HepG2 (cell line): ENCODE measurements at places on chromosomes 11 and 22.

- no peaks in the 10 kb centered on the region for H3K36me3 ChIP-seq
- no peak for DNase-seq
- H3K27me3 ChIP-seq = peaks cover 3% of the 10 kb centered on the region; the same call in 1 of the 3 replicates
- no peaks in the 10 kb centered on the region for H3K4me1 ChIP-seq
- H3K27ac ChIP-seq = no peak overlapping the region
Observed at GRCh38 chr11:121372671-121373429, 79.3 kb upstream of the SORL1 start.

- no peaks in the 10 kb centered on the region for H3K27me3 ChIP-seq
- H3K4me1 ChIP-seq = peaks cover 9% of the 10 kb centered on the region
- H3K36me3 ChIP-seq = peaks cover 75% of the 10 kb centered on the region
- no peak overlapping the region for H3K4me3 ChIP-seq
- no peak overlapping the region for H3K27ac ChIP-seq
Observed at GRCh38 chr22:43136801-43137200, 6.4 kb downstream of the MCAT start.

- H3K27me3 ChIP-seq = no peaks in the 10 kb centered on the region; the same call in 2 of the 3 replicates
- no peak overlapping the region for H3K27ac ChIP-seq
- H3K36me3 ChIP-seq = no peaks in the 10 kb centered on the region
- DNase-seq = no peak
Observed at GRCh38 chr22:46373921-46374662, 38.6 kb downstream of the TRMU start.

DNA sequence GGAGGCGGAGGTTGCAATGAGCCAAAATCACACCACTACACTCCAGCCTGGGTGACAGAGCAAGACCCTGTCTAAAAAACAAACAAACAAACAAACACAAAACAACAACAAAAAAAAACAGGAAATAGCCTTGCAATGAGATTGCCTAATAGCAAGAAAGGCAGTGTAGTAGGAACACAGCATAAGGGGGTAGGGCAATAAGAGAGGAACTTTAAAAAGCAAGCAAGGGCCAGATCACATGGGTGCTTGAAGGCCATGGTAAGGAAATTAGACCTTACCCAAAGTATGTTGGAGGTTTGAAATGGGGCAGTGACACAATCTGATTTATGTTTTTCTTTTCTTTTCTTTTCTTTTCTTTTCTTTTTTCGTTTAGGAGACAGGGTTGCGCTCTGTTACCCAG, 34.7 kb upstream of the NRIP3 start:
- no peak overlapping the region for H3K27ac ChIP-seq
- no peaks in the 10 kb centered on the region for H3K36me3 ChIP-seq
- no peaks in the 10 kb centered on the region for H3K4me1 ChIP-seq
- H3K27me3 ChIP-seq = peaks cover 34% of the 10 kb centered on the region; the same call in 2 of the 3 replicates
- no peak overlapping the region for H3K4me3 ChIP-seq

DNA sequence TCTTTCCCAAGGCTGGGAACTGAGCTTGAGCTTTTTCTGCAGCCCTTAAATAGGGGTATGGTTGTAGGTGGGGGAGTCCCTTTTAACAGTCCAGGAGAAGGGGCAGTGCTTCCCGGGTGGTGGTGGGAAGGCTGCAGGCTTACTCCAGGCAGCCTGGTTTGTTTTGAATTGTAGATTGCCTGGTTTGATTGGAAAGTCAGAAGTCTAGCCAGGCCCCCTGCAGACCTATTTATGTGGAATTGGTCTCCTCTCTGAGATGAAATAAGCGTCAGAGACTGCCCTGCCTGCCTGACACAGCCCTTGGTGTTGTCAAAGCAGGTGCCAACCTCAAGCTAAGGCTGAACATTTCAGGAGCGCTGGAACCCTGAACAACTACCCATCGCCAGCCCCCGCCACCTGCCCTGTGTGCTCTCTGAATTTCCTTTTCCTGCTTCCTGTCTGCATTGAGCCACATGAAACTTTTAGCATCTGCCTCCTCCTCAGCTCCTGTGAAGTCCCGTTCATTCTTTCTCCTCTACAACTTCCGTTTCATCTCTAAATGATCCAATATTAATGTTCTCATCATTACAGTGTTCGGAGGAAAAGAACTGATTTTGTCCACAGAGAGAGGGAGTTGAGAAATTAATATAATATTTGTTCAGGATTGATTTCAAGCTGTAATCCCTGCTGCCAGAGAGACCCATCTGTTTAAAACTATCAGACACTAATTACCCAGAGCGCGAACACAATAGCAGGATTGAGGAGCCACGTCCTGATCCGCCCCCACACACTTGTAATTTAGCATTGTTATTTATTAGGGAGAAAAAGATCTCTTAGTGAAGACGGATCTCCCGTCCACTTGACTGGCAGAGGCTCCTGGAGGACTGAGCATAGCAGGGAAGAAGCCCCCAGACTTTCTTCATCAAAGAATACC, 136.5 kb downstream of the TRIM29 start:
- peaks cover 1% of the 10 kb centered on the region; the same call in 1 of the 2 replicates for H3K27me3 ChIP-seq
- H3K4me3 ChIP-seq = no peak overlapping the region
- DNase-seq = no peak
- H3K36me3 ChIP-seq = no peaks in the 10 kb centered on the region
- no peaks in the 10 kb centered on the region for H3K4me1 ChIP-seq
- H3K27ac ChIP-seq = no peak overlapping the region

GRCh38 chr11:103254123-103254522, 144.9 kb downstream of the DYNC2H1 start:
- H3K36me3 ChIP-seq = no peaks in the 10 kb centered on the region
- no peaks in the 10 kb centered on the region for H3K27me3 ChIP-seq
- H3K4me1 ChIP-seq = no peaks in the 10 kb centered on the region
- H3K4me3 ChIP-seq = no peak overlapping the region

- H3K36me3 ChIP-seq = 0 out of 3 replicates have a peak, but pooled peaks cover 3% of the 10 kb centered on the region
- peak overlapping the region; percentile 82 for H3K4me3 ChIP-seq
- H3K27ac ChIP-seq = peak overlapping the region; percentile 21
- DNase-seq = no peak
Observed at GRCh38 chr11:67120456-67120855, 1.4 kb downstream of the KDM2A start.

GRCh38 chr11:35785287-35786167, 123.0 kb downstream of the TRIM44 start:
- no peaks in the 10 kb centered on the region for H3K4me1 ChIP-seq
- DNase-seq = no peak
- no peak overlapping the region for H3K27ac ChIP-seq
- no peaks in the 10 kb centered on the region for H3K27me3 ChIP-seq
- H3K4me3 ChIP-seq = no peak overlapping the region

GRCh38 chr11:305844-306211, 1.8 kb upstream of the IFITM2 start:
- peaks cover 55% of the 10 kb centered on the region for H3K4me1 ChIP-seq
- H3K36me3 ChIP-seq = no peaks in the 10 kb centered on the region

GRCh38 chr22:37222440-37222971, 10.2 kb upstream of the SSTR3 start:
- no peak for DNase-seq
- H3K36me3 ChIP-seq = no peaks in the 10 kb centered on the region
- no peaks in the 10 kb centered on the region for H3K4me1 ChIP-seq
- H3K27me3 ChIP-seq = peaks cover 12% of the 10 kb centered on the region; the same call in 1 of the 3 replicates

- H3K36me3 ChIP-seq = no peaks in the 10 kb centered on the region
- H3K27ac ChIP-seq = no peak overlapping the region
- H3K4me1 ChIP-seq = peaks cover 24% of the 10 kb centered on the region
Observed at GRCh38 chr11:14376920-14377319, 17.9 kb upstream of the RRAS2 start.

DNA sequence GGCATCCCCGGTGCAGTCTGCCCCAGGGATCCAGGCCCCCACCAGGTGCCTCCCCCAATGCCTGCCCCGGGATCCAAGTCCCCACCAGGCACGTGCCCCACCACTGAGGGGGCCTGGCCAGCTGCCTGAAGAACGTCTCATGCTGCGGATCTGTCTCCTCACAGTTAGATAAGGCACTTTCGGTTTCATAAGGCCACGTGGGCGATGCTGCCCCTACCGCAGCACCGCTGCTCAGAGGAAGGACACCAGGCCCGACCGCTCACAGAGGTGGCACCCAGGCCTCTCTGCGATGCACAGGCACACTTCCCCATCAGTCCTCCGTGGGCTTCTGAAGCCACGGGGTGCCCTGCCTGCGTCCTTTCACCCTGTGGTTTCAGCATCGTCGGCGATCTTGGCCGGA, 68.1 kb upstream of the BID start:
- DNase-seq = no peak
- H3K4me1 ChIP-seq = peaks cover 20% of the 10 kb centered on the region
- no peak overlapping the region for H3K4me3 ChIP-seq
- H3K27ac ChIP-seq = peak overlapping the region; percentile 15
- H3K36me3 ChIP-seq = peaks cover 24% of the 10 kb centered on the region; the same call in 2 of the 3 replicates

- no peaks in the 10 kb centered on the region for H3K27me3 ChIP-seq
- no peaks in the 10 kb centered on the region for H3K36me3 ChIP-seq
- no peaks in the 10 kb centered on the region for H3K4me1 ChIP-seq
- DNase-seq = no peak
- no peak overlapping the region for H3K27ac ChIP-seq
Observed at GRCh38 chr11:131430473-131431208, 60.2 kb downstream of the NTM start.

GRCh38 chr11:44366026-44366425, 56.1 kb upstream of the ALX4 start:
- no peak for DNase-seq
- H3K36me3 ChIP-seq = no peaks in the 10 kb centered on the region
- no peak overlapping the region for H3K27ac ChIP-seq
- peaks cover 35% of the 10 kb centered on the region for H3K27me3 ChIP-seq
- no peaks in the 10 kb centered on the region for H3K4me1 ChIP-seq

DNA sequence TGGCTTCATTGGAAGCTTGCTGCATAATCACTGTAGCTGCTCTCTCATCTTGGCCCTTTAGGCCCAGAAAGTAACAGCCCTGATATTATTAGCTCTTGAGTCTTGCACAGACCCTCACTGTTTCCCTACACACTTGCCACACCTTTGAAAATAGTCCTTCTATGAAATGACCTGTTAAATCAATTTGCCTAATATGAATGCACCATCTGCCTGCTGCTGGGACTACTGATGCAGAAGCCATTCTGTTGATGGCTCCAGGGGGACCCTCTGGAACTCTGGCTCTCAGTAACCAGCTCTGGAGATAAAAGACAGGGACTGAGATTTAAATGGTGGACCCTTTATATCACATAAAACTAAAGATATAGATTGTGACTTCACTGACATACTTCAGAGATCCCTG, 14.7 kb upstream of the AMPD3 start:
- H3K4me3 ChIP-seq = no peak overlapping the region
- H3K27me3 ChIP-seq = peaks cover 2% of the 10 kb centered on the region; the same call in 1 of the 2 replicates
- no peak overlapping the region for H3K27ac ChIP-seq
- no peak for DNase-seq

GRCh38 chr11:693887-694562, 997 bp downstream of the DEAF1 start:
- peak overlapping the region; percentile 35; the same call in 1 of the 2 replicates for H3K4me3 ChIP-seq
- peaks cover 53% of the 10 kb centered on the region for H3K4me1 ChIP-seq
- H3K27ac ChIP-seq = peak overlapping the region; percentile 6
- no peak for DNase-seq
- H3K27me3 ChIP-seq = no peaks in the 10 kb centered on the region; the same call in 2 of the 3 replicates

DNA sequence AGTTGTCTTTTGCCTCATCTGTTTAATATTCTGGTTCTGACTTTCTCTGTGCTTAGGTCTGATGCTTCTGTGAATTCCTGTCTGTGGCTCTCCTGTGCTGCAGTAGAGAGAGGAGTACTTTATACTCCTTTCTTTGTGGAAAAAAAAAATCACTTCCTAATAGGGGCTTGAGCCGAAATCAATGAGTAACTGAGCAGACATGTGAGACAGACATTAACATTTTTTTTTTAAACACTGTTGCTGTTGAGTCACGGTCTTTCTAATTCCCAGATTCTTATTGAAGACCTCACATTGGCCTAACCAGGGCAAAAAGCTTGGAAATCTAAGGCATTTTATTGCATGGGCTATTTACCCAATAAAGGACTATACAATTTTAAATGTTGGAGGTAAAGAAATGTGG, 86.1 kb downstream of the GRM5 start:
- H3K36me3 ChIP-seq = no peaks in the 10 kb centered on the region
- DNase-seq = no peak
- H3K4me3 ChIP-seq = no peak overlapping the region
- H3K4me1 ChIP-seq = no peaks in the 10 kb centered on the region

- H3K4me3 ChIP-seq = no peak overlapping the region
- H3K4me1 ChIP-seq = no peaks in the 10 kb centered on the region
- no peaks in the 10 kb centered on the region for H3K27me3 ChIP-seq
- H3K27ac ChIP-seq = no peak overlapping the region
- H3K36me3 ChIP-seq = peaks cover 34% of the 10 kb centered on the region
Observed at GRCh38 chr11:45974806-45975205, 52.4 kb downstream of the LARGE2 start.

DNA sequence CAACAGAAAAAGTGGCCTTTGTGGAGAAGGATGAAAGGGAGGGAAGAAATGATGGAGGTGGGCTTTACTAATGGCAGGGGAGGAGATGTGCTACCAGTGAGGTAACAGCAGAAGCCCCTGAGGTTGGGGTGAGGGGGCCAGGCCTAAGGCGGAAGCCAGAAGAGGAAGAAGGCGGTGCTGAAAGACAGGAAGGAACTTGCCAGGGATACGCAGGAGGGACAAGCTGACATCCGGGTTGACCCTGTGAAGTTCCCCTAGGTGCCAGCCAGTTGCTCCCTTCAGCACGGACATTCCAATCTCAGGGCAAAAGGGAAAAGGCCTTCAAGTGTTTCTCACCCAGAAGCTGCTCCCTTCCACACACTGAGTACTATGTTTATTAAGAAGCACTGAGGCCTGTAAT, 2.3 kb upstream of the TIRAP start:
- H3K27me3 ChIP-seq = no peaks in the 10 kb centered on the region
- DNase-seq = no peak
- H3K4me1 ChIP-seq = peaks cover 55% of the 10 kb centered on the region
- H3K27ac ChIP-seq = no peak overlapping the region
- no peak overlapping the region for H3K4me3 ChIP-seq

GRCh38 chr11:122690801-122691548, 35.5 kb downstream of the UBASH3B start:
- no peak for DNase-seq
- no peaks in the 10 kb centered on the region for H3K36me3 ChIP-seq
- no peak overlapping the region for H3K27ac ChIP-seq

- H3K4me3 ChIP-seq = no peak overlapping the region
- H3K27ac ChIP-seq = no peak overlapping the region
- H3K36me3 ChIP-seq = 0 out of 3 replicates have a peak, but pooled peaks cover 15% of the 10 kb centered on the region
- no peak for DNase-seq
Observed at GRCh38 chr11:115244758-115245157, 259.5 kb downstream of the CADM1 start.

GRCh38 chr11:111531687-111532364, 8.7 kb upstream of the LAYN start:
- no peak overlapping the region for H3K27ac ChIP-seq
- no peaks in the 10 kb centered on the region for H3K4me1 ChIP-seq
- peaks cover 5% of the 10 kb centered on the region; the same call in 2 of the 3 replicates for H3K27me3 ChIP-seq
- no peak overlapping the region for H3K4me3 ChIP-seq
- DNase-seq = no peak
- H3K36me3 ChIP-seq = no peaks in the 10 kb centered on the region

GRCh38 chr11:128345316-128345715, 242.0 kb downstream of the ETS1 start:
- H3K36me3 ChIP-seq = no peaks in the 10 kb centered on the region
- DNase-seq = no peak
- H3K27ac ChIP-seq = no peak overlapping the region
- no peak overlapping the region for H3K4me3 ChIP-seq

GRCh38 chr22:45090497-45090910, 73.2 kb upstream of the NUP50 start:
- no peak overlapping the region for H3K4me3 ChIP-seq
- no peaks in the 10 kb centered on the region for H3K36me3 ChIP-seq
- H3K27me3 ChIP-seq = peaks cover 53% of the 10 kb centered on the region; the same call in 2 of the 3 replicates
